HFFc6 (cell line): ENCODE measurements at places on chromosomes 4 and X. TPM values are rescaled to one million over a fixed set of nuclear protein-coding genes. Genes with fewer than 3 reads are reported as not detected.

DNA sequence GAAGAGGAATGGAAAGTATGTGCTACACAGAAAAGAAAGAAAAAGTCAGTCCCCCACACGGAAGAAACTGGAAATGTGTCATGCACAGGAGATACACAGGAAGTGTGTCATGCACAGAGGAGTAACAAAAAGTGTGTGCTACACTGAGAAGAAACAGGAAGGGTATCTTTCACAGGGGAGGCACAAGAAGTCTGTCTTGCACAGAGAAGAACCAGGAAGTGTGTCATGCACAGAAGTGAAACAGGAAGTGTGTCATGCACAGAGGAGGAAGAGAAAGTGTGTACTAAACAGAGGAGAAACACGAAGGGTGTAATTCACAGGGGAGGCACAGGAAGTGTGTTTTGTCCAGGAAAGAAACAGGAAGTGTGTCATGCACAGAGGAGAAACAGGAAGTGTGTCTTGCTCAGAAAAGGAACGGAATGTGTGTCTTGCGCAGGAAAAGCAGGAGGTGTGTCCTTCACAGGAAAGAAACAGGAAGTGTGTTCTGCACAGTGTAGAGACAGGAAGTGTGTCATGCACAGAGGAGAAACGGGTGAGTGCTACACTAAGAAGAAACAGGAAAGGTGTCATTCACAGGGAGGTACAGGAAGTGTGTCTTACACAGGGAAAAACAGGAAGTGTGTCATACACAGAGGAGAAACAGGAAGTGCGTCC lies 527.2 kb upstream of the PRKX start:
- H3K27me3 ChIP-seq, result no peaks in the 10 kb centered on the region
- H3K36me3 ChIP-seq, result no peaks in the 10 kb centered on the region
- no peak overlapping the region for H3K4me3 ChIP-seq
- no peaks in the 10 kb centered on the region for H3K4me1 ChIP-seq

POU4F2 gene
- total RNA-seq, result not detected in 3 replicates

- H3K4me3 ChIP-seq, result no peak overlapping the region; the same call in 1 of the 2 replicates
- no peaks in the 10 kb centered on the region; the same call in 1 of the 2 replicates for H3K27me3 ChIP-seq
- no peaks in the 10 kb centered on the region for H3K36me3 ChIP-seq
- peak overlapping the region; percentile 1; the same call in 1 of the 2 replicates for H3K27ac ChIP-seq
- peaks cover 27% of the 10 kb centered on the region for H3K4me1 ChIP-seq
- DNase-seq, result no peak
Measured at GRCh38 chrX:109952985-109953905, 49.7 kb upstream of the TMEM164 start.

SLC49A3 gene
- total RNA-seq, result 0.34 TPM in 1 of 2 replicates, not detected in the other

- DNase-seq, result peak; percentile 28
- H3K36me3 ChIP-seq, result no peaks in the 10 kb centered on the region
- peaks cover 21% of the 10 kb centered on the region for H3K4me1 ChIP-seq
- no peak overlapping the region for H3K27ac ChIP-seq
Measured at GRCh38 chrX:46279925-46280313, 265.3 kb downstream of the ZNF674 start.

FRMPD3 gene
- total RNA-seq, result 0.06 to 0.10 TPM (median 0.10 TPM) in 3 replicates

GAGE13 gene
- total RNA-seq, result not detected in 3 replicates

VCX gene
- total RNA-seq, result not detected in 3 replicates

GRCh38 chr4:26034849-26035248 lies 120.8 kb downstream of the SMIM20 start:
- peaks cover 3% of the 10 kb centered on the region for H3K27me3 ChIP-seq
- no peak for DNase-seq
- no peak overlapping the region for H3K4me3 ChIP-seq
- H3K27ac ChIP-seq, result no peak overlapping the region

- peaks cover 7% of the 10 kb centered on the region for H3K4me1 ChIP-seq
- DNase-seq, result no peak
- H3K27ac ChIP-seq, result no peak overlapping the region
Measured at GRCh38 chrX:9635803-9636202, 129.8 kb downstream of the GPR143 start.

DNA sequence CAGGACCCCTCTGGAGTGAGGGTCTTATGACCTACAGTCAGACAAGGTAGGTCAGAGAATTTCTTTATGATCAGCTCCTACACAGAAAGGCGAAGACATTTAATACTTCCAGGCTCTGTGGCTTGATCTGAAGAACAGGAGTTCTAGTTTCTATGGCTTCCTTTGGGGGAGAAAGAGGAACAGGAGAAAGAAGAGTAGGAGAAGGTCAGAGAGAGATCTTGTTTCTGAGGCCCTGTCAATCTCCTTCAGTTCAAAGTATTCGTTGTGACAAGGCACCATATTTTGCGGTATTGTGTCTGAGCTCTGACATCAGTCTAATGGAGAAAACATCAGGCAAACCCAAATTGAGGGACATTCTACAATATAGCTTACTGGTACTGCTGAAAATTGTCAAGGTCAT lies 16.7 kb downstream of the TMSB4X start:
- H3K27ac ChIP-seq, result no peak overlapping the region
- H3K4me3 ChIP-seq, result no peak overlapping the region
- no peaks in the 10 kb centered on the region for H3K36me3 ChIP-seq
- H3K4me1 ChIP-seq, result peaks cover 13% of the 10 kb centered on the region
- no peaks in the 10 kb centered on the region; the same call in 1 of the 2 replicates for H3K27me3 ChIP-seq

DNA sequence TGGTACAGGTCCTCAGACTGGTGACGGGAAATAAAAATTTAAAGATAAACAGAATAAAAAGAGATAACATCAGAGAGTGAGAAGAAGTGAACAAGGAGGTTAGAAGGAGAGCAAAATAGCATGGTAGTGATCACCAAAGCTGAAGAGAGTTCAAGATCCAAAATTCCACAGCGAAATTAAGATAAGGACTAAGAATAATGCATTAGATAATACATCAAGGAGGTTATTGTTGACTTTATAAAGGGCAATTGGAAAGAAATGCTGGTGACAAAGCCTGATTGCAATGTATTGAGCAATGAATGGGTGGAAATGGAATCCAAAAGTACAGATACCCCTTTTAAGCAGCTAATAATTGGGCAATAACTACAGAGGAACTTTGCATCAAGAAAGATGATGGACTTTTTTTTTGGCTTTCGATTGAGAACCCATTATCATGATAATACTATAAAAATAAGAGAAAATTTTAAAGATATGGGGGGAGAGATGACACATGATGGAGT lies 101.6 kb upstream of the MAP9 start:
- no peak for DNase-seq
- no peak overlapping the region for H3K4me3 ChIP-seq
- no peak overlapping the region for H3K27ac ChIP-seq
- H3K4me1 ChIP-seq, result no peaks in the 10 kb centered on the region

DNA sequence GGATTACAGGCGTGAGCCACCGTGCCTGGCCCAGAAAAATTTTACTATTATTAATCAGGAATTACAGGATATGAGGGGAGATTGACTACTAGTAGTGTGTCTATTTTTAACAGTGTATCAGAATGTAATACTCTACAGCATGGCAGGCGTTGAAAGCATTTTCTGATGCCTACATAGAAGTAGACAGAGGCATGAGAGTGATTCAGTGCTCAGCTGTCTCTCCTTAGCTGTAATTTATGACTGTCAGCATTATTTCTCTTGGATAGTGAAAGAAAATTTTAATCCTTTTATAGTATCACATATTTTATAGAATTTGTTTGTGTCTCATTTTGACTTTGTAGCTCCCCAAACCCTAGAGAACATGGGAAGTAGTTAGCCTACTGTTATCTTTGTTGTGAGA lies 20.7 kb downstream of the ARHGAP24 start:
- H3K27ac ChIP-seq, result peak overlapping the region; percentile 97
- peaks cover 54% of the 10 kb centered on the region for H3K4me1 ChIP-seq
- H3K4me3 ChIP-seq, result peak overlapping the region; percentile 84
- no peaks in the 10 kb centered on the region for H3K27me3 ChIP-seq
- no peak for DNase-seq
- no peaks in the 10 kb centered on the region for H3K36me3 ChIP-seq

DNA sequence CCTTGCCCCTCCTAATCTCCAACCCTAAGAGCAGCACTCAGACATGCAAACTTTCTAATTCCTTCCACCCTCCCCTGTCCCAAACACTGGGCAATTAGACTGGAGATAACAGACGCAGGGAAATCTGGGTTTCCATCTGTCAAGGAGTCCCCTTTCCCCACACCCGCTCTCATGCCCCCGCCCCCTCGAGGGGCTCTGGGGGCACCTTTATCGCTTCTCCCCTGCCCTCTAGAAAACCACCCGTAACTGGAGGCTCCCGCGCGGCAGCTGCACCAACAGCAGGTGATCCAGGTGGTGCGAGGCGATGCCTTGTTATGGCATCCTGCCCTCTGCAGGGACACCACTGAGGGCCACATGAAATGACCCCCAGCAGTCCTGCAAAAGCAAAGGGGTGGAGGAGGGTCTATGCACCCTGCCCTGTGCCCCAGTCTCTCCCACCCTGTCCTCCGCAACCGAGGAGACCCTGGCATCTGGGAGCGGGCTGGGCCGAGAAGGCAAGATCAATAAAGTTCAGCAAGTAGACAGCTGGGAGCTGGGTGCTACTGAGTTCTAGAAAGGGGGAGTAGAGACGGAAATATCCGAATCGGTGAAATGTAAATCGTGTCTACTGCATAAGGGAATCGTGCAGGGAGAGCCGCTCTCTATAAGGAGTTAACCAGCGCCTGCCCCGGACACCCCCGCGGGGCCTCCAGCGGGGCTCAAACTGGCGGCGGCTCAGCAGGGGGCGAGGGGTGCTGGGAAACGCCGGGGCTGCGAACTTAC lies 1.6 kb downstream of the KCTD8 start:
- H3K27me3 ChIP-seq, result peaks cover 3% of the 10 kb centered on the region; the same call in 1 of the 2 replicates
- H3K4me1 ChIP-seq, result peaks cover 7% of the 10 kb centered on the region
- H3K27ac ChIP-seq, result no peak overlapping the region

GRCh38 chr4:28481565-28481964 lies 1620.9 kb downstream of the STIM2 start:
- H3K36me3 ChIP-seq, result no peaks in the 10 kb centered on the region

DNA sequence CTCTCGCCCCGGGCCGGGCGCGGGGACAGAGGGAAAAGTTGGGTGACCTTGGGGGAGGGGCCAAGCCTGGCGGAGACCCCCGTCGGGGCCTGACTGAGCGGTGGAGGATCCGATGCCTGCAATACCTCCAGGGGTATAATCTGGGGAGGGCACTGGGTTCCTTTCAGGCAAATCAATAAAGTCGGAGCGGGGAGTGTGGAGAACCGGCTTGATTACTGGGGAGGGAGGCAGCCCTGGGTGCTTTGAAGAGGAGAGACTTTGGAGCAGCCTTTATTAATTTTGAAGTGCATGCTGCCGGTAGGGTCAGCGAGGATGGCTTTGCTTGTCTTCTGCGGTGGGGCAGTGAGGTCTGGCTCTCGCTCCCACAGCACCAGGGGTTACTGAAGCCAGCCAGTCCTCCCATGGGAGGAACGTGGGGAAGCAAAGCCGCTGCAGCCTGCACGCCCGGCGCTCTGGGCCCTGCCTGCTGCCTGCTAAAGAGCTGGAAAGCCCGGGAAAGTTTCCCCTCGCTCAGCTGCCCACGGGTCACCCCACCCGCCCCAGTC lies 403 bp upstream of the LGI2 start:
- H3K36me3 ChIP-seq, result no peaks in the 10 kb centered on the region
- DNase-seq, result no peak
- H3K27ac ChIP-seq, result no peak overlapping the region
- H3K4me1 ChIP-seq, result no peaks in the 10 kb centered on the region
- peaks cover 64% of the 10 kb centered on the region for H3K27me3 ChIP-seq
- no peak overlapping the region for H3K4me3 ChIP-seq

BEX1 gene
- not detected in 3 replicates for total RNA-seq

CBR4 gene
- 8.9 to 12.3 TPM (median 10.4 TPM) in 3 replicates for total RNA-seq

DNA sequence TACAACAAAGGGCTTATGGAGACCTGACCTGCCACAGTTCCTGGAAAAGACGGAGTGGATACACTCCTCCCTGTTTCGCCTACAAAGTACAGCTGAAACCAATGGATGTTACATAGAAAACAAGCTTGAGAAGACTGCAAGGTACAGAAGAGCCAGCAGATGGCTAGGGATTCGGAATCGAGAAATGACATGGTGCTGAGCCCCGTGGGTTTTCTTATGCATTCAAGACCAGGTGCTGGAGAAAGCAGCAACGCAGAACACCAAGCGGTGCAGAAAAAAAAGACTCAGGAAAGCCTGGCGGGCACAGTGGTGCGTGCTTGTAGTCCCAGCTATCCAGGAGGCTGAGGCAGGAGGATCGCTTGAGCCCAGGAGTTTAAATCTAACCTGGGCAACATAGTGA lies 13.8 kb downstream of the TIMM17B start:
- no peaks in the 10 kb centered on the region for H3K36me3 ChIP-seq
- H3K4me1 ChIP-seq, result no peaks in the 10 kb centered on the region
- peaks cover 2% of the 10 kb centered on the region for H3K27me3 ChIP-seq
- no peak for DNase-seq

GRCh38 chr4:172521680-172522079 lies 646.9 kb upstream of the GALNT7 start:
- H3K27ac ChIP-seq, result no peak overlapping the region
- H3K4me3 ChIP-seq, result no peak overlapping the region
- H3K36me3 ChIP-seq, result no peaks in the 10 kb centered on the region
- no peaks in the 10 kb centered on the region for H3K27me3 ChIP-seq

THAP9 gene
- 0.90 to 1.4 TPM (median 1.4 TPM) in 3 replicates for total RNA-seq

GRCh38 chr4:39103291-39103690 lies 41.3 kb downstream of the KLHL5 start:
- peaks cover 17% of the 10 kb centered on the region for H3K36me3 ChIP-seq
- no peak overlapping the region for H3K27ac ChIP-seq
- no peaks in the 10 kb centered on the region; the same call in none of the 2 replicates for H3K4me1 ChIP-seq
- H3K27me3 ChIP-seq, result peaks cover 2% of the 10 kb centered on the region; the same call in 1 of the 2 replicates
- DNase-seq, result no peak

GRCh38 chrX:86002076-86002896 lies 45.1 kb downstream of the CHM start:
- H3K4me1 ChIP-seq, result peaks cover 12% of the 10 kb centered on the region
- H3K27me3 ChIP-seq, result peaks cover 1% of the 10 kb centered on the region; the same call in 1 of the 2 replicates
- no peaks in the 10 kb centered on the region for H3K36me3 ChIP-seq
- DNase-seq, result peak; percentile 5
- H3K4me3 ChIP-seq, result no peak overlapping the region
- no peak overlapping the region for H3K27ac ChIP-seq
